Stimulated activated CD4-positive, alpha-beta T cell treated with anti-CD3 and anti-CD28 coated beads, Interleukin-15, amount 100 ng/mL, for 48 hours (primary cell): ENCODE measurements at places on chromosomes 2 and 18.

DNA sequence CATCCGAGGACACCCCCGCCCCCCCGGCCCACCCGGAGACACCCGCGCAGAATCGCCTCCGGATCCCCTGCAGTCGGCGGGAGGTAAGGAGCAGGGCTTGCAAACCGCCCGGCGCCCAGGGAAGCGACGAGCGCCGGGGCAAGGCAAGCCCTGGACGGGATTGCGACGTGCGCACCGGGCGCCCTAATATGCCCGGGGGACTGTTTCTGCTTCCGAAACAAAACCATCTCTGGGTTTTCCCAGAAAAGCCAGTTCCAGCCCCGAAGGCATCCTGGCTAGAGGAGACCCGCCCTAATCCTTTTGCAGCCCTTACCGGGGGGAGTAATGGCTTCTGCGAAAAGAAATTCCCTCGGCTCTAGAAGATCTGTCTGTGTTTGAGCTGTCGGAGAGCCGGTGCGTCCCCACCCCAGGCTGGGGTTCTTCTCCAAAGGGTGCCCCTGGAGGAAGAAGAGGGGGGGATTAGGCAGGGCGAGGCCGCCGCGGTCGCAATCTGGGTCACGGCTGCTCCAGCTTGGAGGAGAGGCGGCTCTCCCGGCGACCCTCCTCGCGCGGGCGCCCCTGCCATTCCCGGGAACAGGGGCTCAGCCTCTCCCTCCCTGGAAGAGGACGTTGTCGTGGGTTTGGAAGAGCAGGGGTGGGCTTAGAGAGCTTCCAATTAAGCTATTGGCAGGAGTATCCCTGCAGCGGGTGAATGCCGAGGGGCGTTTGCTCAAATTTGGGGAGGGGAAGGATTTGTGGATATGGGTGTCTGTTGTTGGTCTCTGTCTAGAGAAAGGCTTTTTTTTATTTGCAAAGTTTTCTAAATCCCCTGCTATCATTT lies 521 bp downstream of the MYCN start:
- DNase-seq, result no peak

GRCh38 chr2:71814885-71815284 lies 332.8 kb downstream of the CYP26B1 start:
- DNase-seq, result no peak

GRCh38 chr18:4691836-4692235 lies 236.7 kb upstream of the DLGAP1 start:
- DNase-seq, result no peak

DNA sequence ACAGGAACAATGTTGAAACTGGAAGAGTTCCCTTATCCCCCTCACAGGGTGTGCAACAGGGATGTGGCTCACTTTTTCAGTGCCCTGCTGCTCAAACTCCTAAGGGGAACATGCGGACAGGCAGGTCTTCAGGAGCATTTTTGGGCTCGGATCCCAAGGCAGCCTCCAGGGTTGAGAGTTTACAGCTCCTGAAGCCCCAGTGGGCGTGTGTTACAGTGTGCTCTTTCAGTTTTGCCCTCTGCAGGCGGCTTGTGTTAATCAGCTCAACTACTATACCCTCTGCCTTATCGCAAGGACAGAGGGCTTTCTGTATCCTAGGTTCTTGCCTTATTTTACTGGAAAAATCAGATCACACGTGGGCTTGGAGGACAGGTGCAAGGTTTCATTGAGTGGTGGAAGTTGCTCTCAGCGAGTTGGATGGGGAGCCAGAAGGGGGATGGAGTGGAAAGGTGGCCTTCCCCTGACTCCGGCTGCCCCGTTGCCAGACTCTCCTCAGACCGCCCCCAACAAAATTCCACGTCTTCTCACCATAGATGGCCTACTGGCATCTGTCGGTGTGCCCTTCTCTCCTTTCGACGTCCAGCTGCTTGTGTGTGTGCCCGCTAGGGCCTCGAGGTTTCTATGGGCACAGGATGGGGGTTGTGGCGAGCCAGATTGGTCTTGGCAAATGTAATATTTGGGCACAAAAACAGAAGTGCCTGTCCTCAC lies 541.9 kb downstream of the TMX3 start:
- no peak for DNase-seq
